Fibroblast of skin of back (primary cell): ENCODE measurements at places on chromosomes 5 and 9.
A peak's percentile ranks its signal among the peaks of the same experiment; 100 is the strongest.

DNA sequence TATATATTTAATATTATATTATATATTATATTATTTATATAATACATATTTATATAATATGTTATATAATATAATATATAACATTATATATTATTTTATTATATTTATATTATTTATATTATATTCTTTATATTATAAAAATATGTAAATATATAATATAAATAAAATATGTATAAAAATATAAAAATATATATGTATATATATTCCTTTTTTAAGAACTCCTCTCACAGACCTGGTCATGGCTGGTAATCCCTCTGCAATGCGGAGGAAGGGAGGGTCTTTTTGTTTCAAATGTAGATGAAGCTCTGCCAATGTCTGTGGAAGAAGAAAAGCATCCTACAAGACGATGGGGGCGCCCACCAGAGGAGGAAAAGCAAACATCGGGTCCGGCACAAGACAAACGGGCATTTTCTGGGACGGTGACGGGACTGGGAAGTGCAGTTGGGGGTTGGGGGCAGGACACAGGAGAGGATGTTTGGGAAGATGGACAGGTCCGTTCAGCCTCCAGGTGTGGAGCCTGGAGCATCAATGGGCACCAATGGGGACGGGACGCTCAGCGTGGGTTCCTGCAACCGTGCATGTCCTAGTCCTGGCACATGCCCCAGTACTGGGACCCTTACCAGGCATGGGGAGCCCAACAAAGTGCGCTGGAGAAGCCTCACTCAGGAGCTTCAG lies 194.0 kb downstream of the IRX1 start:
- DNase-seq = no peak

DNA sequence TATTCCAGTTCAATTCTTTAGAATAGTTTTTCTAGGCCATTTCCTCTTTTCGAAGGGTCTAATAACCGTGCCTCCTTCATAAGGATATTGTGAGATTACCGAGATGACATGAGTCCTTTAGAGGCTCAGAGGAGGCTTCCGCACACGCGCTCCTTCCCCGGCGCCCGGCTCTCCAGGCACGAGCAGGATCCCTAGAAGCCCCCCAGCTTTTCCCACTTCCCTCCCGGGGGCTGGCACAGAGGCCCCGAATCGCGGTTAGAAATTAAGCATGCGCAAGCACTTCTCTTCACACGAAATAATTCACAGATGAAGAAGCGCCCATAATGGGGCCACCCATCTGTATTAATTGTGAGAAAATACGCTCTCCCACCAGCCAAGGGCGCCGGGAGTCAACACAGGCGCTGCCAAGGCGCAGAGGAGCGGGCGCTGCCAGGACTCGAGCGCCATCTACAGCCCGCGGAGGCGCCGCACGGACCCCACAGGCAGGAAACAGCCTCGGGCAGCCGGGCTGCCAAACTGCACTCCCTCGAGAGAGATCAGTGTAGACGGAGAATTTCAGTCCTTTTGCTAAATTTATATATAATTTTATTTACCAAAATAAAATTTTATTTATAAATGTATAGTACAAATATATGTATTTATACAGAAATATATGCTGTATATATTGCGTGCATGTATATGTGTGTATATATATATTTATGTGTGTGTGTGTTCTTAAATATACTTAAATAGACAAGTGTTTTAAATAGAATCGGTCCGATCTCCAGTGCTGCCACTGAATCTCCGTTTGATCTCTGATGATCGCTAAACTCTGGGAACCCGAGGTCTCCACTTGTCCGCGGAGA lies 258.1 kb upstream of the NFIL3 start:
- DNase-seq = peak; percentile 69

GRCh38 chr5:104361932-104362331 lies 799.3 kb upstream of the NUDT12 start:
- DNase-seq = no peak

DNA sequence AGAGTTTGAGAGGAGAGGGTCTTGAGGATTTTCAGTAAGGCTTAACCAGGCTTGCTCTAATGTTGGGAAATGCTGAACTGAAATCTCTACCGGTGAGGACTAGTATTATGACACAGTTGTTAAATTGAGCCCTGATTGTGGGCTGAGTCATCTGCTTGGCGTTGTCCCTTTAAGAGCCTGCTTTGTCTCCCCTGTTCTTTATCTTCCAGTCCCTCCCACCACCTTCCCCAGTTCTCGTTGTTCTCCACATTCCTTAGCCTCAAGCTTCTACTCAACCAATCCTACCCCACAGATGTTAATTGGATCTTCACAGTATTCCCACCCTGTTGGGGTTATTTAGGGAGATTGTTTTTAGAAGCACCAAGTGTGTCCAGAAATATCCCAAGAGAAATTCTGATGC lies 57.6 kb downstream of the ANKRD55 start:
- DNase-seq = peak; percentile 72

DNA sequence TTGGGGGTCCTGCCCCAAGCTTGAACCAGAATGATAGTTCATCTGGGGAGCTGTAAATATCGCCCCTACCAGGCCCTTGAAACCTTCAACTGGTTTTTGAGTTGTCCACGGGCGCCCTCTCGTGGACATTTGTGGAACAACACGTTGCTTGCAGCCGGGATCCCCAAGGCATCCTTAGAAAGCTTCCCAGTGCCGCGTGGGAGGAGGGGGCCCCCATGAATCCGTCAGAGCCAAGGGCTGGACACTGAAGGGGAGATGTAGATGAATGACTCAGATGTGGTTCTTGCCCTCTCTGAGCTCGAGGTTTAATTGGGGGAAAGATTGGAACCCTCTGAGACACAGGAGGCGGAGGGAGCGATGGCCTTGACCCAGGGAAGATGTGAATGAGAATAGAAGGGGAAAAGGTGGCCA lies 31.8 kb upstream of the ORM1 start:
- peak; percentile 63 for DNase-seq

- DNase-seq = peak; percentile 83
Observed at GRCh38 chr9:104927912-104928740, at the start of gene ABCA1. ABCA1 (minus strand) TSS chr9:104928155; CDS start chr9:104903679, 24,476 bp downstream.

GRCh38 chr5:68027519-68027918 lies 188.0 kb upstream of the PIK3R1 start:
- DNase-seq = peak; percentile 71

DNA sequence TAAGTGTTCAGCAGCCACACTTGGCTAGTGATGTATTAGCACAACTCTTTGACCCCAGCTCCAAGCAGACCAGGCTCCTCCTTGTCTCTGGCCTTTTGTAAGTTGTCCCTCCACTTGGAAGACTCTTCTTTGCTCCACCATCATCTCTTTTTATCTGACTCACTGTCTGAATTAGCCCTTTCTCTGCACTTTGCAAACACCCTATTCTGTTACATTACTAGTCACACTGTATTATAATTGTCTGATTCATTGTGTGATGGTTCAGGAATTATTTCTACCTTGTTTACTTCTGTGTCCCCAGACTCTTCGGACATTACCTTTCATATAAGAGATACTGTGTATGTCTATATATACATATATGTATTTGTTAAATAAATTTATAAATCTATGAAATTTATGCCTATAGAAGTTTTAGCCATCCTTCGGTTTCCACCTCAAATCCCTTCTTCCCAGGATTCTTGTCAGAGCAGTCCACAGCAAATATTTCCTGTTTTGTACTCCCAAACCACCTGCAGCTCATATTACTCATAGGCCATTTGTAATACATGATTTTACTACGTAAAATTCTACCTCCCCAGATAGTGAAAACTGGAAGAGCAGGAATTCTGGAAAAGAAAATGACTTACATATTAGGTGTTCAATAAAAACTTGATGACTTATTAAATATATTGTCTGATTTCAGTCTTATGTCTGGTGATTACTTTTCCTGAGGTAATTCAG lies 69.0 kb downstream of the MTAP start:
- no peak for DNase-seq

GRCh38 chr9:130088051-130088450 lies 34.3 kb downstream of the GPR107 start:
- DNase-seq = no peak

DNA sequence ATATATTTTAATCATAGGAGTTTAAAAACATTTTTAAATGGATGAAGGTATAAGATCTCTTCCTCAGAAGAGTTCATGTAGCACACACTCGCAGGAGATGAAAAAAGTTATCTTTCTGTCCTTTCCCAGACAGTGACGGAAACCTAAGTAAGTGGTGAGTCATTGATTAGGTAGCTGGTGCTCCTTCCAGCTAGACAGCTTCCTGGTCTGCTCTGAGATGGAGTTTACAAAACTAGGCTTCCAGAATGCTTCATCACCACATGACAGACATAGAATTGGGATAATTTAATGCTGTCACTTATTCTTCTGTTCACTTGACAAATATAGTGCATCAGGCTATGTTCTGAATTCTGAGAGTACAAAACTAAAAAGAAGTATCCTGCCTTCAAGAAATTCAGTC lies 2393.0 kb upstream of the C9orf72 start:
- DNase-seq = peak; percentile 74

DNA sequence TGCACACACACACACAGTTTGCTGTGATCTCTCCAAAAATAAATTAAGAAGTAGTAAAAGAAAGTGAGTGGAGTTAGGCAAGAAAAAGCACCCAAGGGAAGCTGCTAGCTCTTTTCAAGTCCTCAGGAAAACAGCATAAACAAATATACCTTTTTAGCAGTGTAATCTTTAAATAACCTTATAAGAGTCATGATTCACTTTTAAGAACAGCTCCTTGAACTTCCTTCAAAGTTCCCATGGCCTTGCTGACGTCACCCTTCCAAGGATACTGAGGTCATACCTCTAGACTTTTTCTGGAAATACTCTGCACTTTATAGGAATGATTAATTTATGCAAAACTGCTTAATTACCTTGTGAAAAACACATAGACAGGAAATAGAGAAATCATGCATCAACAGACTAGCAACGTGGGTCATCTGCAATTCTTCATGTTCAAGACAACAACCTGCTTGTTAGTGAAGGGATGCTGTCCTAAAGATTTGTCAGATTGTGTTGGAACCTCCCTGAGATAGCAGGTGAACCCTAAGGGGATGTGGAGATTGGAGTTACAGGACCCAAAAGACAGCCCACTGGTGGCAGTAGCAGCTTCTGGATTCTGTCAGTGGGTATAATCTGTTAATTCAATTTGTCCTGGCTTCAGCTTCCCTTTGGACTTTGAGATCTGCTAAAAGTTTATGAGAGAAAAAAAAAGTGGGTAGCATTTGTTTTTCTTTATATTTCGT lies 229.0 kb downstream of the ELAVL2 start:
- DNase-seq = no peak

DNA sequence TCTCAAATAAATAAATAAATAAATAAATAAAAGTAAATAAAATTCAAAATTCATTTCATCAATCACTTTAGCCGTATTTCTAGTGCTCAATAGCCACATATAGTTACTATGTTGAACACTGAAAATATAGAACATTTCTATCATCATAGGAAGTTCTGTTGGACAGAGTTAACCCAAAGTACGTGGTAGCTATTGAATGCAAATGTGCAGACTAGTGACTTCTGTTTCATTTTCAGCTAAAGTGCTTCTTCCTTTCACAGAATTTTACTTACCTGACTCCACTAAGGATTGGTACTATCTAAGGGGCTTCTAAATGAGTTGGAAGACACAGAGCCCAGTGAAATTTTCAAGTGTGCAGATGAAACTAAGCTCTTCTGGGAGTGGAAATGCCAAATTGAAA lies 1208.3 kb downstream of the MAT2B start:
- DNase-seq = no peak

- DNase-seq = no peak
Observed at GRCh38 chr9:136846376-136847087, 2.7 kb upstream of the PHPT1 start.

DNA sequence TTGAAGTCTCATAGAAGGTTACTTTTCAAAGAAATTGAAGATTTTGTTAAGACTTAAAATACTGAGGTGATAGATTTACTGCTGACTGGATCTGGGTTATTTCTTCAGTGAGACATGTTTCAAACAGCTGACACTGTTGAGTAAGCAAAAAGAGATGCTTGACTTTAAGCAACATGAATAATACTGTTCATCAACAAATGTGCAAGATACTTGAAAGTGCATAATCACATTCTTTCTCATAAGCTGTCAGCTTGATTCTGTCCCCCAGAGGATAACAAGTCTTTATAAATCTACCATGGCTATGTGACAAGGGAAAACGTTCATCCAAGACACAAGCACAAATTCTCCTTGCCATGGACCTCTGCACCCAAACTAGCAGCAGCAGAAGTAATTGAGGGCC lies 260.1 kb upstream of the CDH18 start:
- peak; percentile 2 for DNase-seq

- peak; percentile 7 for DNase-seq
Observed at GRCh38 chr9:113152699-113153098, 1.9 kb downstream of the SLC31A2 start.

DNA sequence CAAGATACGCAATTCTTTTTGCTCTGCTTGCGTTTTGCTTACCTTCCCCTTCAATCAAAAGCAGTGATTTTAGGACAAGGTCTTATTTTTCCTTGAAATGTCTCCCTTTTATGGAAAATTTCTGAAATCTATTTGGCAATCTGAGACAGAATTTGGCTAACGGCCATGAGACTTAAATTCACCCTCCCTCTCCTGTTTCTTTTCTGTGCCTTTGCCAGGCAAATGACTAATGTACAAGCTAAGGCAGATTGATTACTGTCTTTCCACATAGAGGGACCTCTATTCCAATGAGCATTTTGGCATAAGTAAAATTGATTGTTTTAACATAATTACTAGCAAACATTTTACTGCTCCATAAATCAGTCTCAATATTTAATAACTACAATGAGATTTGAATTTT lies 31.7 kb downstream of the FAM81B start:
- DNase-seq = no peak

DNA sequence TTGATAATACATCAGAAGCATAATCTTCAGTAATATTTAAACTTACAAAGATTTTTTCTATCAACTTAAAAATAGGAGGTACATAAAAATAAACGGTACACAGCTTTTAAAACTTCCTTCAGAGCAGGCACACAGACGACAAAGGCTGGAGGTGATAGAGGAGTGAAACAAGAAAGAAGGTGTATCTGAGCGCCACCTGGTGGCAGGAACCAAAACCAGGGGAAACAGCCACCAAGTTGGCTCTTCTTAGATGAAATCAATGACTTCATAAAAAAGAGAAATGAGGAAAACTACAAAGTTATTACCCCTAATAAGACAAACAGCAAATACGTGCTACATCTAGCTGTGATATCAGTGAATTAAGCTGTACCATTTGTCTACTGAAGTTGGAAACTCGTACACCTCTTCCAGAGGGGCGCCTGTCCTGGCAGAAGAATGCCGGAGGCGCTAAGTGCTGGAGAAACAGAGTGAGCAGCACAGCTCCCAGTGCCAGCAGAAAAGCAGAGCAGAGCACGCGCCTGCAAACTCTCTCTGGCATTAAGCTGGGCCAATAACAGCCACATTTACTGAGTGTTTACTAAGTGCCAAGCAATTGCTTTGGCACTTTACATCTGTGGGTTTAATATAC lies 85.9 kb downstream of the SETX start:
- DNase-seq = peak; percentile 58
